ENCODE measurements at places on chromosomes 12 and 14. TPM values are rescaled to one million over a fixed set of nuclear protein-coding genes. Genes with fewer than 3 reads are reported as not detected.
A peak's percentile ranks its signal among the peaks of the same experiment; 100 is the strongest.

Gene CLEC14A
- total RNA-seq, result 30.4 TPM

Gene SRRM4
- total RNA-seq, result not detected

Gene GIT2
- 28.5 TPM for total RNA-seq

Gene FAM181A
- not detected for total RNA-seq

Gene B3GNT4
- total RNA-seq, result not detected

Gene PLBD2
- 29.4 TPM for total RNA-seq

Gene TECPR2
- 27.8 TPM for total RNA-seq

GRCh38 chr14:56505361-56505760 is 74.2 kb upstream of the TMEM260 start:
- DNase-seq, result no peak

DNA sequence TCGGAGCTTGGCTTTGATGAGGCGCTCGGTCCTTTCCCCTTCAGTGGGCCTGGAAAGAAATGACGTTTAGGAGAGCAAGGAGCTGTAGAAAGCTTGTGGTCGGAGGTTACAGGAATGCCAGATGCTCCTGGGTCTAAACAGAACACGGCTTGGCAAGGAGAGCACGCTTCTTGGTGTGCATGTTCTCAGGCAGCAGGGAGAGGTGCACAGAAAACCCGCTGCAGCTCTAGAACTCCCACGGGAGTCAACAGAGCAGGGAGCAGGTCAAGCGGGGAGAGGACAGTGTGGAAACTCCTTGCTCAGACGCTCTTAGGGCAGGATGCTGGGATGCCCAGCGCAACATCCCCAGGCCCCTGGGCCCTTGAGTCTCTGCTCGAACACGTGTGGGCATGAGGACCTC is 51.0 kb downstream of the SSH1 start:
- no peak for DNase-seq

- no peak for DNase-seq
These were observed 156.8 kb upstream of the PWP1 start for GRCh38 chr12:107528731-107529365.

- DNase-seq, result no peak
These were observed 33.8 kb downstream of the SPTB start for GRCh38 chr14:64845878-64846277.

DNA sequence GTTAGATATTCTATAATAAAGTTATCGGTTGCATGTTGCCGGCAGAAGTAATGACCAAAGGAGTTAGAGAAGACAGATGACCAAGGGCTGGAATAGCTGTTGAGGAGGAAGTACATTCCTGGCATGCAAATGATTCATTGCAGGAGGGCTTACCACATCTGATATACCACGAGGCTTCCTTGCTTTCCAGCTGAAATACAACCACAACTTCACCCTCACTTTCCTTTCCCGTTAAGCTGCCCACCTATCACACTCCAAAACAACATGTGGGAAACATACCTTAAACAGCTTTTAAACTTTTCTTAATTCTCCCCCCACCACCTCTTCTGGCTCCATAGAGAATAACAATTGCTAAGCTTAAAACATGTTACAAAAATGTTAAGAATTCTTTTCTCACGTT is 594.1 kb downstream of the NRXN3 start:
- no peak for DNase-seq

GRCh38 chr12:70960484-70960883 is 39.9 kb upstream of the PTPRR start:
- DNase-seq, result no peak

- no peak for DNase-seq
These were observed 102.7 kb upstream of the MAP1LC3B2 start for GRCh38 chr12:116456330-116457082.

DNA sequence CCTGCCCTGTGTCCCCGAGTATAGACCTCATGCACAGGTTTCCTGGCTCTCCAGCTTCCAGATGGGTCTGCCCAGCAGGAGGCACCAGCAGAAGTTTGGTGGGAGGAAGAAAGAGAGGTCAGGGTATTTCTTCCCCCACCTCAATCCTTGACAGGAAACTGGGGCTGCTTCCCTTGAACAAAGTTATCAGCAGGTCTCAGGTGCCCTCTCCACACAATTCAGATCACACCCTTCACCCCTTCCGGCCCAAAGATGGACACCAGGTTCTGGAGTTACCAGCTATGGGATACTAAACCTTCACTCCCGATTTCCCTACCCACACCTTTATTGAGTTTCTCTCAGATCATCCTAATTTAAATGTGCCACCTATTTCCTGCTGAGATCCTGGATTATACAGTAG is 1.2 kb downstream of the SART3 start:
- no peak for DNase-seq

DNA sequence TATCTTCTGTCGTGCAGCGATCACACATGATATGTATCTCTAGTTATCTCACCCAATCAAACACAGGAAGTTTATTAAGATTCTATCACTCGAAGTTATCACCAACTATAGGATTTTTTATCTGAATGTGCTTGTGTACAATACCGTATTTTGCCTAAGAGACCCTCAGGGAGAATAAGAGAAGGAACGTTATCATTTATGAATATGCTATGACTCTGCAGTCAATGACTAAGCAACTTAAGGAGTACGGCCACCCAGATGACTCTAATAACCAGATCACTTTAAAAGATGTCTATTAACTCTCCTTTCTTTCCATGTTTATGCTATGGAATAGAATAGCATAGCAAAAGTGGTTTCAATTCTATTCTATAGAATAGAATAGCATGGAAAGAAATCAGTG is 486.4 kb downstream of the BCL11B start:
- no peak for DNase-seq

- DNase-seq, result no peak
These were observed 10.1 kb downstream of the CCDC196 start for GRCh38 chr14:66496188-66496807.

DNA sequence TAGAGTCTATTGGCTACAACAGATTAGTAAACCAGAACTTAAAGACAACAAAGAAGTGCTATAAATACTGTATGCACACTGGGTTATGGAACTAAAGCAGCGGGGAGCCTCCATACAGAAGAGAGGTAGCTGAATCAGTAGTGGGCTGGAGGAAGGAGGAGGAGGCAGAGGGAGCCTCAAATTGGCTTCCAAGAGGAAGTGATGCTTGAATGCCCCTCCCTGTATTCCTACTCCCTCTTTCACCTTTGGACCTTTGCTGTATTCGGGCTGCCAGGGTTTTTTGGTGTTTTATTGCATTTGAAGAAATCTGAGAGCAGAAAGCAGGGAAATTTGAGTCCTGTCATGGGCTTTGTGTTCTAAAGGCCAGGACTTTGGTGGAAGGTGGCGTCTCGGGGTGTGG is 104.0 kb upstream of the PTPRB start:
- DNase-seq, result no peak

GRCh38 chr12:109014984-109015765 is 5.7 kb downstream of the SVOP start:
- no peak for DNase-seq

- peak; percentile 20 for DNase-seq
These were observed 1081.5 kb downstream of the VRK1 start for GRCh38 chr14:97878727-97879126.

GRCh38 chr12:43812057-43812456 is 5.9 kb upstream of the TWF1 start:
- DNase-seq, result no peak

DNA sequence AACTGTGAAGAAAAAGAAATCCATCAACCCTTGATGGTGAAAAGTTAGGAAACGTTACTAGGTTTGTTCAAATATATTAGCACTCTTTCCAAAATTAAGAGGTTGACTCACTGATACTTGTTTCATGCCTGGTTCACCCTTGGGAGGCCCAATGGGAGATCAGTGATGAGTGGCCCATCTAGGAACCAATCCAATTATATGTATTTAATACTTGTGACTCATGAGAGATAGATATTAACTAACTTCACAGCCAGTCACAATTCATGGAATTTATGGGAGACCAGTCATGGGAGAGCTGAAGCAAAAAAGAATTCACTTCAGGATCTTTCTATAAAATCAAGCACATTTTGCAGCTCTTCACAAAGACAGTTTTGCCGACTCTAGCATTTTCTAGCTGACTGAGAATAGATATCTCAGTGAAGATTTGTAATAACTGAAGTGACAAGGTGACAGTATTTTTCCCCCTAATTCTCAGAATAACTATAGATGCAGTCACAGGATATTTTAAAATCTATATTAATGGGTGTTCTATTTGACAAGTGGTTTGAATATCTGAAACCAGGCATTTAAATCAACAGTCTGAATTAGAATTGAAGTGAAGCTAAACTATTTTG is 230.2 kb downstream of the EPS8 start:
- DNase-seq, result no peak

DNA sequence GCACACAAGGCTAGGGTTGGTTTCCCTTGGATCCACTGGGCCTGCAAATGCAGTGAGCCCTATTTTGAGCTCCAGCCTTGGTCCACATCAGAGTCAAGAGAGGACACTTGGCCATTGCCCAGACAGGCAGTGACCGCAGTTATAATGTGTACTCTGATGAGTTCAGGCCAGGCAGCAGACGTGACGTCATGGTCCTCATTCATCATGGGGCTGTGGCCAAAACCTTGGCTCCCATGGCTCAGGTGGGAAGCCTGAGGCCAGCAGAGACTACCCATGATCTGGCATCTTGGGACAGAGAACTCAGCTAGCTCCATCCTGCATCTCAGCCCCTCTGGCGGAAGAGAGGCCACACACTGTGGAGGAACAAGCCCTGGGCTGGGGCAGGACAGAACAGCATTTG is 16.4 kb downstream of the TMEM63C start:
- DNase-seq, result no peak

DNA sequence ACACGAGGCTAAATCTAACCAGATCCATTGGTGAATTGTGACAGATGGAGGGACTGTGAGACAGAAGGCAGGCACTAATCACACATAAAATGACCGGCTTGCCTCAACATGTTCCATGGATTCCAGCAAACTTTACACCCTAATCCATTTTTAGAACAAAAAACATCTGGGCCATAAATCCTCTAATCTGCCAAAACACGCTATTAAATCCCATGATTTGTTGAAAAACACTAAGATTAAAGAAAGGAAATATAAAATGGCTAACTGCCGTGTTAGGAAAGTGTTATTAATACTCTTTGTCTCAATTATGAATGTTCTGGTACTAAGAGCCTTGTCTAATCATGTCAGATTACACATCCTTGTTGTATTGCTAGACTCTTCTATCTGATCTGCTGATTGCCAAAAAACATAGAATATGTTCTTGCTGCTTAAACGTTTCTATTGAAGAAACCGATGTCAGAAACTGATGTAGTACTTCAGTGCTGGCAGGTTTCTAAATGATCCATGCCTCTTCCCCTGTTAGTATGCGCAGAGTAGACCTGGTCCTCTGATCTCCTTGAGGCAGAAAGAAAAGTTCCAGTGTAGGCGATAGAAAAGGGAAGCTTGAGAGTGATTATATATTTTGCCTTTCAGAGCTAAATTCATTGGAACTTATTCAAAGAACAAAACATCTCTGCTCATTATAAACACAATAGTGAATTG is 384.9 kb downstream of the SOX5 start:
- DNase-seq, result no peak

DNA sequence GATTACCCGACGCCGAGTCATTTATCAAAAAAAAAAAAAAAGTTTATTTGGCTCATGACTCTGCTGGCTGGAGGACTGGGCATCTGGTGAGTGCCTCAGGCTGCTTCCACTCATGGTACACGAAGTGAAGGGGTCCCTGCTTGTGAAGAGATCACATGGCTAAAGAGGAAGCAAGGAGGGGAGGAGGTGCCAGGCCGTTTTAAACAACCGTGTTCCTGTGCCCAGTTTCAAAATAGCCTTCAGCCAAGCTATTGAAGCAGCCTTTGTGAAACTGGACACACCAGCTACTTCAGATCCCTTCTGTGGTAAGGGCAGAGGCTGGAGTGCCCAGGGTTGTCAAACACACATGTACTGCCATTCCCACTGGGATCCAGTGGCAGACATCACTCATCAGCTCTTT is 7.6 kb downstream of the POP5 start:
- DNase-seq, result no peak

GRCh38 chr14:65606460-65606859 is 193.9 kb downstream of the FUT8 start:
- no peak for DNase-seq

DNA sequence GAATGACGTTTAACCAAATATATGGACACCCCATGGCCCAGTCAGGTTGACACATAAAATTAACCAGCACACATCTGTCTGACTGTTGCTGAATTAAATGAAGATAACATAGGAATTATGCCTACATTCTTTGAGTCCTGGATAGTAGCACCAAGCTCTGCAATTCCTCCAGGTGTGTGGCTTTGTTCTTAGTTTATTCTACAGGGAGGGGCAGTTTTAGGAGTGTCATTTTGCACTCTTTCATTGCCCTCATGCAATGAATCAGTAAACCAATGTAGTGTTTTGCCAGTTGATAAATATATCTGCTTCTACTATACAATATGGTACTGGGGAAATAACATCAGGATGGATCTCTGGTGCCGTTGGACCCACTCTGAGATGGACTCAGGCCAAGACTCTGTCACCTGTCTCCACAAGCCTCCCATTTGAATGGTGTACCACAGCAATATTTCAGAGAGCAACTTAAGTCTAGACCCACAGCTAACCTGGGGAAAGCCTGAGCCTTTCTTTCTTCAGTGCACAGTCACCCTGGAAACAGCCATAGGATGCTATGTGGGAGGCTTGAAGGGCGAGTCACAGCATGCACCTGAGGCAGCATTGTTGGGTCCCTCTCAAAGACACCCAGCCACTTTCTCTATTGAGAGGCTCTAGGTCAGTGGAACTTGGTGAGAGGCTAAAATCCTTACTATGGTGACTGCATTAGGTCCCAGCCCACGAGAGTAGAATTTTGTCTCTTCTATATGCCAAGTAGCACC is 73.2 kb downstream of the ANO4 start:
- DNase-seq, result no peak

DNA sequence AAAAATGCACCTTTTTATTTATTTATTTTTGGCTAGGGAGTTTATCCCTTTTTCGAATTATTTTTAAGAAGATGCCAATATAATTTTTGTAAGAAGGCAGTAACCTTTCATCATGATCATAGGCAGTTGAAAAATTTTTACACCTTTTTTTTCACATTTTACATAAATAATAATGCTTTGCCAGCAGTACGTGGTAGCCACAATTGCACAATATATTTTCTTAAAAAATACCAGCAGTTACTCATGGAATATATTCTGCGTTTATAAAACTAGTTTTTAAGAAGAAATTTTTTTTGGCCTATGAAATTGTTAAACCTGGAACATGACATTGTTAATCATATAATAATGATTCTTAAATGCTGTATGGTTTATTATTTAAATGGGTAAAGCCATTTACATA is 14.9 kb upstream of the SNAPC1 start:
- no peak for DNase-seq

GRCh38 chr14:104084251-104085002 is 1.1 kb upstream of the ASPG start:
- no peak for DNase-seq

- DNase-seq, result no peak
These were observed 1.2 kb downstream of the AMHR2 start for GRCh38 chr12:53424626-53425514.

DNA sequence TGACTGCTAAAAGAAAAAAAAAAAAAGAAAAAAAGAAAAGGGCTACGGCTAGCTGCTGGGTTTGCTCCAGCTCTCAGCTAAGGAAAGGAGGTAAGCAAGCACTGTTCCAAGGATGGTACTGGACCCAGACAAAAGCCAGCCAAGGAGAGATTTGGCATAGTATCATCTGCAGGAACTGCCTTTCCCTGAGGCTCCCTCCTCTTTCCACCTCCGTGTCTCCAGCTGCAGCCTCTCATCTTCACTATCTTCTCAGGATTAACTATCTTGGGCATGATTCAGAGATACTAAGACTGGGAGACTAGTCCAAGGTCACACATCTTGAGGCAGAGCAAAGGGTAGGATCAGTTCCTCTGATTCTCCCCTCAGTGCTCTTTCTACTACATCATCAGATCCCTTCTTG is 6.0 kb downstream of the KITLG start:
- no peak for DNase-seq

- no peak for DNase-seq
These were observed 10.8 kb downstream of the CLEC1A start for GRCh38 chr12:10088031-10088430.

All from heart left ventricle (tissue), 16 donors.